NCI-H1417 treated with DMSO at 0.1 percent for 48 hours (cell line): ENCODE measurements at places on chromosomes 11 and 22.

DNA sequence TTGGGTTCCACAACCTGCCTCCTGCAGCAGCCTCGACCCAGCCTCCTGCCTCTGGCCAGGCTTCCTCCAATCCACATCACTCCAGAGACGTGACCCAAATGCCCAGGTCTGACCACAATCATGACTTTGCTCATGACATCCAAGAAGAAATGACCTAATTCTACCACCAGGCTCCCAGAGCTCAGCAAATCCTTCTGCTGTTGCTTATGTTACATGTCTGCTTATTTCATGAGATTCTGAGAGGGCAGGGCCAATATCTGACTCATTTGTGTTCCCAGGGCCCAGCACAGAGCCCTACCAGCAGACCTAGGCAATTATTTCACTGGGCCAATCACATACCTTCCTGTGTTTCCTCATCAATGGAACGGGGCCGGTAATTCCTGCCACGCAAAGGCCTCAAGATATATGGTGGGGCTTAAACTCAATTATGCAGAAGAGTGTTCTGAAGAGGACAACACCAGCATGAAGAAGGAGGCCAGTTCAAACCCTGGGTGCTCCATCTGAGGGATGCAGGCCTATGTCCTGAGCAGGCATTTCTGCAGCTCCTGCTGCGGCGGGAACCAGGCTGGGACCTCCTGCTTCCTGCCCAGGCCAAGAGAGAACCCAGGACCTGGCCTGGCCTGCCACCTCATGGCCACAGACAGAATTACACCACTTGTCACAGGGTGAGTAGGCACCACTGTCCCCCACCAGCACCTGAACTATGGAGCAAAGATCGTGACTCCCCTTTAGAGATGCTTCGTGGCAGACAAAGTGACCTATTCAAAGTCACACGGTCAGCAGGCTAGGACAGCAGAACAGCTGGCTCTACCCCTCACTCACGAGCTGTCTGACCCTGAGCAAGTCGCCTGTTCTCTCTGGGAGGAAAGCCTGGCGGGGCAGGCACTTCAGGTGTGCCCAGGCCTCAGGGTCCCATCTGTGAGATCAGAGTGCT lies 5.9 kb downstream of the CENPM start:
- no peak for DNase-seq

- DNase-seq: no peak
Measured at GRCh38 chr11:62088331-62088933, 35.4 kb upstream of the INCENP start.

GRCh38 chr22:50119768-50120251 lies 30.0 kb downstream of the MOV10L1 start:
- no peak for DNase-seq

DNA sequence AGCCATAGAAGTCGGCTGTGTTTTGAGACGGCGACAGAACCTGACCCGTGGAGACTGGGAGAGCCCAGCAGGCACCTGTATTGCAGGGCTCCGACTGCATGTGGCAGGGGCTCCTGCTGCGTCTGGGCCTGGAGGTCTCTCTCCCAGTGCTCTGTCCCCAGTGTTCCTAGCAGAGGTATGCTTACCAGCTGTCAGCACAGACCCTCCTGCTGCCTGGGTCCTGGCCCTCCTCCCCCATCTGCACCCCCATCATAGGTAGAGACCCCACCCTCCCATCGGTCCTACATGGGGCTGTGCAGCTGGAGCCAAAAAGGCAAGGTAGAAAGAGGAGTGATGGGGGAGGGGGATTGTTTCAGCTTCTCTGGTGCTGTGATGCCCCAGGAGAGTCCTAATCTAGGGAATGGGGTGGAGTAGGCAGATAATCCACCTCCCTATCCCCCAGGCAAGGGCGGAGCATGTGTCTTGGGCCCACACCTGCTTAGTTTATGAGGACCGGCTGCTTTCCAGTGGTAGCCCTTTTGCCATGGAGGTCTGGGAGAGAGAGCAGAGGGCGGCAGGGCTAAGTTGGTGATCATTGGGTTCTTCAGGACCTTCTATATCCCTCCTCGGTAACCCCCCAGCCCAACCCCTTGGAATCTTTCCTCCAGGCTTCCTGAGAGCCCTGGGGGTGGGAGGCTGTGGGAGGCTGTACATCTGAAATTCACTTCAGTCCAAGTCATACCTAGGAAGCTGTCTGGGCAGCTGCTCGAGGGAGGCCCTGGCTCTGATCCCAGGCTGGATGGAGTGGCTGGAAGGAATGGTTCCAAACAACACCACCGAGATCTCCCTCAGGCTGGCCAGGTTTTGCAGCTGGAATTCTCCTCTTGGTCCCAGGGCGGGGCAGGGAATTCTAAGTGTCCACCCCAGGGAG lies 5.3 kb downstream of the SLC7A4 start:
- no peak for DNase-seq

- DNase-seq: no peak
Measured at GRCh38 chr11:78166855-78167469, 21.5 kb downstream of the KCTD21 start.

GRCh38 chr22:38412435-38413084 lies 42.4 kb downstream of the KCNJ4 start:
- DNase-seq: no peak

DNA sequence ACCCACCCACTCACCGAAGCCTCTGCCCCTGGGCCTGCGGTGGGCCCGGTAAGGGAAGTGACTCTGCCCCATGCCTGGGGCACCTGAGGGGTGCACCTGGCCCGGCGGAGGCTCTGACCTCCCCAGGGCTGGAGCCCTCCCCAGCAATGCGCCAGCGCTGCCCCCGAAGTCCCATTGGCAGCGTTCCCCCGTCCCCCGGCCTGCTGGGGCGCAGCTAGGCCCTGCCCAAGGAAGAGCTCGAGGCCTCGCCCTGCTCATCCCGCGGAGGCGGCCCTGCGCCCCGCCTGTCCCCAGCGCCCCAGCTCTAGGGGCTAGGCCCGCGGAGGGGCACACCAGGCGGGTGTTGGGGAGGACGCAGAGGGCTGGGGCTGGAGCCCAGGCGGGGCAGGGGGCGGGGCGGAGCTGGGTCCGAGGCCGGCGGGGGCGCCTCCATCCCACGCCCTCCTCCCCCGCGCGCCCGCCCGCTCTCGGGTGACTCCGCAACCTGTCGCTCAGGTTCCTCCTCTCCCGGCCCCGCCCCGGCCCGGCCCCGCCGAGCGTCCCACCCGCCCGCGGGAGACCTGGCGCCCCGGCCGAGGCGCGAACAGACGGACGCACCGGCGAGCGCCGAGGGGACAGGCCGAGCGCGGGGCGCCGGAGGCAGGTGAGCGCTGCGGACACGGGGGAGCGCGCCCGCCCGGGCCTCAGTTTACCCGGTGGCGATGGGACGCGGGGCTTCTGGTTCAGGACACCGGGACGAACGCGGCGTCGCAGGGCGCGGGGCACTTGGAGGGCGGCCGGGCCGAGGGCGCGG lies at the start of gene EPS8L2:
Gene EPS8L2 (plus strand): TSS at position 586 of the 793 bp plus-strand sequence. CDS start 3,177 bp downstream, outside the sequence.
- DNase-seq: no peak

DNA sequence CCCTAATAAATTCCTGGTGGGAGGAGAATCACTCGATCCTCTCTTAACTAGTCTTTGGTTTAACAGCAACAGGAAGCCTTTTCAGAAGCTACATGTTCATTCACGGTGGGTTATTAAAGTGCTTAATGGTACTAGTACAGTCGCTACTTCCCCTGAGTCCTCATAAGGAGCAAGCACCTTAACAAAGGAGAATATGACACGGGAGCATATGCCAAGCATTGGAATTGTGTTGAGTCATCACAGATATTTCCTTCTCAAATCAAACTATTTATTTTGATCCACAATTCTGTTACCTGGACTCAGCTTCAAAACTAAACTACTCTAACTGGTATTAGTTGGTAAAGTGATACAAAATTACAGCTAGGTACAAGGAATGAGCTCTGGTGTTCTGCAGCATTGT lies 177.5 kb upstream of the CTSC start:
- no peak for DNase-seq

- DNase-seq: no peak
Measured at GRCh38 chr11:48078689-48079088, 98.3 kb downstream of the PTPRJ start.

- DNase-seq: no peak
Measured at GRCh38 chr11:12962306-12962705, 46.8 kb upstream of the RASSF10 start.

DNA sequence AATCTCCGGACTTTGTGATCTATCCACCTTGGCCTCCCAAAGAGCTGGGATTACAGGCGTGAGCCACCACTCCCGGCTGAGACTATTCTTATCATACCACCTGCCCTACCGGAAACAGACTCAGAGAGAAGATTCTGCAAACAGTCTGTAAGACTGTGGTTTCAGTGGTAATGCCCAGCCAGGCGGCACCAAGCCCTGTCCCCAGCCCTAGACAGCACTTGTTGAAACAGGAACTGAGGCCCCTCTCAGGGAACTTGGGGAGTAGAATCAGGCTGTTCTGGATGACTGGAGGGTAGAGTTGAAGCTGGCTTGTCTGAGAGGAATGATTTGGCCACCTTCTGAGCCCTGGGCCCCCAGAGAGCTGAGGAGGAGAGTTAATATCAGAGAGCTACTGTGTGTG lies 1.3 kb upstream of the INSC start:
- DNase-seq: no peak

DNA sequence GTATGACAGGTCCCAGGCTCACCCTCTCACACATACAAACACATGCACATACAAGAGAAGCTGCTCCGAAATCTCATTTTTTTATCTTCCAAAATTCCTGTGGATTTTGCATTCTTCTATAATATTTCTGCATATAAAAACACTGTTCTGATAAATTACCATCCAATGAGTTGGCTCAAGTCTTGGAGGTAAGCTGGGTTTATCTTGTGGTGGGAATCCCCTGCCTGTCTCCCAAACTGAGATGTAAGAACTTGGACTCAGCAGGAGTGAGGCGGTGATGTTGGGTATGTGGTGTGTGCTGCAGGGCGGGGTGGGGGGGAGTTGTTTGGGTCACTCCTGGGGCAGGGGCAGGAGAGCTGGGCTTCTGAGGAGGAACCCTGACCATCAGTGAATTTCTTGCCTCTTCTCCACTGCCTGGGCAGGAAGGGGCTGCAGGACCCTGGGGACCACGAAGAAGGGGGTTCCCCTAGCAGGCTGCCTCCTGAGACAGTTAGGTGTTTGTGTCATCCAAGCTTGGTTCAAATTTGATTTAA lies 6.8 kb upstream of the P2RY6 start:
- DNase-seq: no peak
